ENCODE measurements at places on chromosomes 11 and 22.

DNA sequence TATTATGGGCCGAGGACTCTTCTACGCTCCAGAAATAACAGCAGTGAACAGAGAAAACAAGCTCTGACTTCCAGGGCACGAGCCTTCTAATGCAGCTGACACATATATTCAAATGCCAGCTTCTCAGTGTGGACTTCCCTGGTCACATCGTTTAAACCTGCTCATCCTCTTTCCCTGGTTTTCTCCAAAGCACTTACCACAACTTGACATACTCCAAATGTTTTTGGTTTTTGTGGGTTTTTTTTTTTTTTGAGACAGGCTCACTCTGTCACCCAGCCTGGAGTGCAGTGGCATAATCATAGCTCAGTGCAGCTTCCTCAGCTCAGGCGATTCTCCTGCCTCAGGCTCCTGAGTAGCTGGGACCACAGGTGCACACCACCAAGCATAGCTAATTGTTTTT lies 105.5 kb downstream of the MICAL3 start:
- DNase-seq, result no peak

- DNase-seq, result no peak
Observed at GRCh38 chr11:63599211-63600122, 14.8 kb downstream of the PLAAT3 start.

- no peak for DNase-seq
Observed at GRCh38 chr11:93821617-93822016, 28.8 kb downstream of the VSTM5 start.

GRCh38 chr22:44930711-44931035 lies 79.1 kb downstream of the PHF21B start:
- no peak for DNase-seq

DNA sequence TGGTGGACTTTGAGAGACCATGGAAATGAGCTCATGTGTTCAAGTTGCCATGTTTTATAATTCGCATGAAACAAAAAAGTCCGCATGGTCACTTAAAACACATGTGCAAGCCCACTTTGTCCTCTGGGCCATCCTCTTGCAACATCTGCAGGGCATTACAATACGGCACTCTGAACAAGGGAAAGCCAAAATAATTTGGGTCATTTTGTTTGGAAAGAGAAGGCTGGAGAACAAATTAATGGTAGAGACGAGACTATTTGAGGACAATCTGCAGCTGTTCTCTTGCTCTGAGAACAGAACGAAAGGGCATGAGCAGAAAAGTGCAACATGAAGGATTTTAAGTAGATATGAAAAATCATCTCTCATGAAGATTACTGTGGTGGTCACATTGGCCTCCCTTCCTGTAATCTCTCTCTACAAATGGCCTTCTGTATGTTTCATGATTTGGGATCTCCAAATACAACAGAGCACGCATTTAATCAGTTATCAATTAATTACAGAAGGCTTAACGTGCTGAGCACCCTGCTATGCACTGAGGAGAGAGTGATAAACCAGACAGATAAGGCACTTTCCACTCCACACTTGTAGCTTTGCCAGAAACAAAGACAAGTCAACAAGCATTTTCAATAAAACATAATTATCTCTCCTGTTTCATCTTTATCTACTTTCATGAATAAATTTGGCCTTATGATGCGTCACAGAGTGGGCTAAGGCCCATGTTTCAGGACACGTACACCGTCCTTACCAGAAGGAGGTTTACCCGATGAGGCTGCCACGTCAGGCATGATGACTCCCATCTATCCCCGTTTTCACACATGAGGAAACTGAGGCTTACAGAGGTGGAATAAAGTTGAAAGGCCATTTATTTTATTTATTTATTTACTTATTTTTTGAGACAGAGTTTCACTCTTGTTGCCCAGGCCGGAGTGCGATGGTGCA lies 384.1 kb downstream of the LARGE1 start:
- no peak for DNase-seq

All from SK-MEL-5 (cell line).